ENCODE measurements at places on chromosomes 7 and 10.

DNA sequence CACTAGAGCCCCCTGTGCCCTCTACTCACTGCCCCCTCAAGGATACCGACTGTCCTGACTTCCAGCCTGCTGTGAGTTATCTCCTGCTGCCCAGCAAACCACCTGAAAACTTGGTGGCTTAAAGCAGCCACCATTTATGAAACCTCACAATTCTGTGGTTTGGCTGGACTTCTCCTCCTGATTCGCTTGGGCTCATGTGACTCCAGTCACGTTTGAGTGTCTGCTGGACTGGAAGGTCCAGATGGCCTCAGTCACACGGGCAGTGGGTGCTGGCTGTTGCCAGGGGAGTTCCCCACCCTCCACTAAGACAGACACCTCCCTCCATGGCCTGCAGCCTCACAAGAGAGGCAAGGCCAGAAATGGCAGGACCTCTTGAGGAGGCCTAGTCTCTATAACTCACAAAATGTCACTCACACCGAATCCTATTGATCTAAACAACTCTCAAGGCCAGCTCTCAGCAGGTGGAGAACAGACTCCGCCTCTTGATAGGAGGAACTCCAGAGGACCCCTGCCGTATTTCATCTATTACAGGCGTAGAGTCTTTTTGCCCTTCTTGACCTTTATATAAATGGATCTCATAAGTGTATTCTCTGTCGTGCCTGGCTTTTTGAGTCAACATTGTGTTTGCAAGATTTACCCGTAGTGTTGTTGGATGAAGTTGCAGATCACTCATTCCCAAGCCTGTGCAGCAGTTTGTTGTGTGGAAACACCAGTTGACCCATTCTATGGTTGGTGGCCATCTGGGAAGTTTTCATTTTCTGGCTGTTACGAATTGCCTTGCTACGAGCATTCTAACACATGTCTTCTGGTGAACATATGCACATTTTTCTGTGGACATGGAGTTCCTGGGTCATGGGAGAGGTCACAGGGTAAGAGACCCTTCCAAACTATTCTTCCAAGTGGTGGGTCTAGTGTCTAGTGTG, 48.3 kb downstream of the ZMIZ1 start:
- no peak for DNase-seq

DNA sequence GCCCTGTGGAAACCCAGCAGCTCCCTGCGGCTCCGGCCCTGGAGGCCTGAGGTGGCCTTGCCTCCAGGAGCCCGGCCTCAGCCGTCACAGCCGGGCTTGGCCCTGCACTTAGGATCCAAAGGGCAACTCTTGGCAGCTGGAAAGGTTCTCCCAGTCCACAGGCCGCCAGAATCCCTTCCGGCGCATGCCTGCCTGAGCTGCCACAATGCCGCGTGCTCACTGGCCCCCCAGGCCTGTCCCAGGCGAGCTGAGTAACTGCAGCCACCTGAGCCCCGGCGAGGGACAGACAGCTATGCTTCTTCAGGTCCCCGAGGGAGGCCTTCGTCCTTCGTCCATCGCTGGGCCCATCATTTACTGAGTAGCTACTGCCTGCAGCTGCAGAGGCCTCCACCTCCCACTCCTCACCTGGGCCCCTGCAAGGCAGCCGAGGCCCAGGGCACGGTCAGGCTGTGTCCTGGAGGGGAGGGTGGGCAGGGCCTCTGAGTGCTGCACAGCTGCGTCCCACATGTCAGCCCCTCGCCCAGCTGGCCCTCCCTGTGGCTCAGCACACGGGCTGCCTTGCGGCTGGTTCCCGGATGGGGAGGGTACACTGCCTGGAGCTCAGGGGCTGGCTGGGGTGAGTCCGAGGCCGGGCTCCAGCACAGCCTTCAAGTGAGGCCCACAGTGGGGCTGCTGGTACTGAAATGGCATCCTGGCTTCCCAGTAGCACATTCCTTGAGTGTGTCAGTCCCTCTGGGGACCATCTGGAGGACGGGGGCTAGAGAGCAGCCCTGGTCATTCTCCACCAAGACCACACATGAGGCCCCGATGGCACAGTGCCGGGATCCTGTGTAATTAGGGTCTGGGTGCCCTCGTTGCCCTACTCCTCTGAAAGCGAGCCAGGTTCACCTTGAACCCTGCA, 172.5 kb downstream of the ELFN1 start:
- DNase-seq: no peak

DNA sequence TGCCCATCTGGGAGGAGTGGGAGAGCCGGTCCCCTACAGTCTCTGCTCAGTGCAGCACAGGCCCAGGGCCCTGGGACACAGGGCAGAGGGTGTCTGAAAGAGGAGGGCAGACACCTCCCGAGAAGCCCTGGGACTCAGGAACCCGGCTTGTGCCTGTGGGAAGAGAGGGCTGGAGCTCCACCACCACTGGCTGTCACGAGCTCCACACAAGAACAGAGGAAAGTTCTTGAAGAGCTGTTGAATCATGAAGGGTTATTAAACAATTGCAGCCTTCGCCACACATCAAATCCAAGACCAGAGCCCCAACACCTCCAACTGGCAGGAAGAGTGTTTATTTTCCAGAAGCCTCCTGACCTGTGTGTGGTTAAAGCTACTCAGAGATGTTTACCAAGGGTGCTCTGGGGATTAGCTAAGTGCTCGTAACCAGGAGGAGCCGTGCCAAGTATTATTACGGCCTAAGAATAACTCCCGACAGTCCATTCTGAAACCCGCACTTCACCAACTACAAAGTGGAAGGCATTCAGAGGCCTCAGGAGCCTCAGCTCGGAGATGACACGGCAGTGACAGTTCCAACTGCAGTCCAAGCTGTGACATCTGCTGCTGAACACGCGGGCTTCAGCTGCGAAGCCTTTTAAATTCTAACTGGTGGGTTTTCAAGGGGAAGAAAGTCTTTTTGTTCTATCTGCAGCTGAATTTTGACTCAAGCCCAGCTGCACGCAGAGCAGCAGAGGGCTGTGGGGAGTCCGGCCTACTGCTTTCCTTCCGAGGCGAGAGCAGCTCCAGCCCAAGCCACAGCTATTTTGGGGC, 75.1 kb downstream of the MAD1L1 start:
- DNase-seq: no peak

GRCh38 chr7:5525271-5526099, 101.9 kb upstream of the TNRC18 start:
- DNase-seq: peak; percentile 12

DNA sequence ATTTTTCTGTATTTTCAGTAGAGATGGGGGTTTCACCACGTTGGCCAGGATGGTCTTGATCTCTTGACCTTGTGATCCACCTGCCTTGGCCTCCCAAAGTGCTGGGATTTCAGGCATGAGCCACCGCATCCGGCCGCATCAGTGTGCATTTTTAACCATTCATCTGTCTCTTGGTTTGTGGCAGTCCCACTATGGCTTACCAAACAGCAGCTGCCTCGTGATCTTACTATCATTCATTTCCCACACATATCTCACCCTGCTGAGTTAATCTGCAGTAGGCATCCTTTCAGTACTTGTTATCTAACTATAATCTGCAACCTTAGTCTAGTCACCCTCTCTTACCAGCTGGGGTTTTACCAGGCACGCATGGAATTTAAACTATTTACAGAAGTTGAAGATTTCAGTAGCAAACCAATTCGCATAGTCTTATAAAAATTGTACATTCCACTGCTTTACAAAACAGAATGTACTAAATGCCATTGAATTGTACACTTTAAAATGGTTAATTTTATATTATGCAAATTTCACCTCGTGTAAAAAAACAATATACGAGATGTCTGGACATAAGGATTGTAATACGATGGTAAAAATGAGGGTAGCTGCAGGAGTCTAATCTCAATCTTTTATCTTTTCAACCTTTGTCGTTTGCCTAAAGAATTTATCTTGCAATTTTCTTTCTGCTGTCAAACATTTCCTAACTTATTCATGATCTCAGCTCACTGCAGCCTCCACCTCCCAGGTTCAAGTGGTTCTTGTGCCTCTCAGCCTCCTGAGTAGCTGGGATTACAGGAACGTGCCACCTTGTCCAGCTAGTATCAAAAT, 4.6 kb upstream of the TBC1D12 start:
- no peak for DNase-seq

DNA sequence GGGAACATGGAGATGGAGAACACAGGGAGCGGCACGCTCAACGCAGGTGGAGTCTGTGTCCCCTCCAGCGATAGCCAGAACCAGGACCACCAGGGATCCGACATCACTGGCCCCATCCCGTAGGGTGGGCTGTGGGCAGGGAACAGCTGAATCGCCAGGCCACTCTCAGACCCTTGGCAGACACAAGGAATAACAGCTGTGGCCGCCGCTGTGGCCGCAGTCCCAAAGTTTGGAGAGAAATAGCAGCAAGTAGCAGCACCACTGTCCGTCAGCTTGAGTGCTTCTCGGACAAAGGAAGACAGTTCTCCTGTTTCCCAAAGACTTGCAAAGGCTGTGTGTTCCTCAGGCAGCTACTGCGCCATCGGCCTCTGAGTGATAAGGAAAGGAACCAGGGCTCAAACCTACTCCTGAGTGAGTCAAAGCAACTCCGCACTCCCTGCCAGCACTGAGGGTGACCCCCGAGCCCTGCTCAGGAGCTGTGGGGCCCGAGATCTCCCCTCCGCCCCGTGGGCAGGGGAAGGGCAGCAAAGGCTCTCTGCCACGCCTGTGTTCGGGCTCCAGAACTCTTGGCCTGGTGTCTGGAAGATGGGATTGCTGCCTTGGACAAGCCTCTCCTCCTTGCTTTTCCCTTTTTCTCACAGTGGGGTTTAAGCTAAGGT, 82.3 kb upstream of the FAM20C start:
- DNase-seq: no peak

- DNase-seq: no peak
Measured at GRCh38 chr7:22931011-22931410, 82.9 kb downstream of the HYCC1 start.

DNA sequence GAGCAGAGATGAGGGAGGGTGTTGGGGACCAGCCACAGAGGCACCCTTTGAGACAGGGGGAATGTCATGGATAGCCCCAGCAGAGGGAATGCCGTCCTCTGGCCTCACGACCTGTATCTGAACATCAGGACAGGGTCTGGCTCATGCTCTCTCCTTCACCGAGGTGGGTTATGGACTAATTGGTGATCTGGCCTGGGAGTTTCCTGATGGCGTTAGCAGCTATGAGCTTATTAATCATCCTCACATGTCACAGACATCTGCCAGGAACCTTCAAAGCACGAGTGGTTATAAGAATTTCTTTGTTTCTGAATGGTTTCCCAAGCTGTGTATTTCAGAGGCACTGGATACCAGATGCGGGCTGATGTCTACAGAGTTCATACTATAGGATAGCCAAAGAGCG, 6.9 kb downstream of the CPA4 start:
- no peak for DNase-seq

GRCh38 chr7:26625286-26625685, 239.1 kb downstream of the SKAP2 start:
- no peak for DNase-seq

Measured in SIG-M5 (cell line).